ENCODE measurements at places on chromosomes 1 and 21. TPM values are rescaled to one million over a fixed set of nuclear protein-coding genes. Genes with fewer than 3 reads are reported as not detected.

TTC24 gene
- total RNA-seq, result not detected

C1QB gene
- not detected for total RNA-seq

AMY2A gene
- total RNA-seq, result not detected

KCNK1 gene
- 0.13 TPM for total RNA-seq

RORC gene
- total RNA-seq, result not detected

CFAP107 gene
- total RNA-seq, result not detected

C1orf115 gene
- total RNA-seq, result 62.8 TPM

CFHR2 gene
- not detected for total RNA-seq

ADORA1 gene
- total RNA-seq, result not detected

FNDC10 gene
- total RNA-seq, result 1.3 TPM

OPRD1 gene
- not detected for total RNA-seq

EFNA1 gene
- total RNA-seq, result 132 TPM

S100A12 gene
- total RNA-seq, result not detected

RWDD3 gene
- 11.6 TPM for total RNA-seq

C1QA gene
- total RNA-seq, result not detected

CFHR1 gene
- not detected for total RNA-seq

CALML6 gene
- total RNA-seq, result 0.13 TPM

FHAD1 gene
- total RNA-seq, result under 0.01 TPM

DMRTA2 gene
- not detected for total RNA-seq

CR1L gene
- total RNA-seq, result not detected

FAM163A gene
- 0.51 TPM for total RNA-seq

CXADR gene
- total RNA-seq, result 48.3 TPM

COL8A2 gene
- total RNA-seq, result 2.3 TPM

MXRA8 gene
- not detected for total RNA-seq

TDRD5 gene
- 0.51 TPM for total RNA-seq

KIF17 gene
- total RNA-seq, result 24.0 TPM

ARHGEF16 gene
- total RNA-seq, result 0.39 TPM

C1orf94 gene
- not detected for total RNA-seq

FNDC5 gene
- 0.51 TPM for total RNA-seq

OR2M3 gene
- total RNA-seq, result not detected

S100A5 gene
- total RNA-seq, result not detected

IGSF21 gene
- not detected for total RNA-seq

TMEM54 gene
- 20.1 TPM for total RNA-seq

AADACL4 gene
- not detected for total RNA-seq

KCNE2 gene
- total RNA-seq, result not detected

LCE1C gene
- not detected for total RNA-seq

CNR2 gene
- total RNA-seq, result not detected

F3 gene
- total RNA-seq, result 2.0 TPM

PGLYRP3 gene
- total RNA-seq, result not detected

FCGR1A gene
- total RNA-seq, result not detected

SLC1A7 gene
- total RNA-seq, result not detected

OLFML3 gene
- total RNA-seq, result 7.2 TPM

TNFRSF25 gene
- total RNA-seq, result 7.1 TPM

PEX19 gene
- 24.9 TPM for total RNA-seq

PADI2 gene
- total RNA-seq, result under 0.01 TPM

IRF6 gene
- 0.51 TPM for total RNA-seq

TNFRSF4 gene
- 3.7 TPM for total RNA-seq

CCDC17 gene
- total RNA-seq, result 0.51 TPM

PEAR1 gene
- total RNA-seq, result 10.9 TPM

SDHB gene
- total RNA-seq, result 134 TPM

VASH2 gene
- 0.13 TPM for total RNA-seq

TMEM39B gene
- 12.9 TPM for total RNA-seq

ZNF695 gene
- 1.0 TPM for total RNA-seq

CSF3R gene
- not detected for total RNA-seq

ADAM30 gene
- total RNA-seq, result not detected

DUSP10 gene
- total RNA-seq, result 7.8 TPM

UBE2U gene
- not detected for total RNA-seq

PIGR gene
- total RNA-seq, result not detected

Measured in dermis microvascular lymphatic vessel endothelial cell (primary cell).